ENCODE measurements at places on chromosomes 6 and 20.

GRCh38 chr20:4483486-4483885 is 238.2 kb upstream of the PRND start:
- DNase-seq = no peak

GRCh38 chr20:33630507-33630906 is 31.6 kb upstream of the C20orf144 start:
- DNase-seq = no peak

GRCh38 chr6:40387871-40388264 is 199.3 kb downstream of the LRFN2 start:
- DNase-seq = no peak

GRCh38 chr6:143009851-143010250 is 50.8 kb upstream of the AIG1 start:
- DNase-seq = no peak

GRCh38 chr6:23704479-23705052 is 421.4 kb upstream of the NRSN1 start:
- DNase-seq = no peak

DNA sequence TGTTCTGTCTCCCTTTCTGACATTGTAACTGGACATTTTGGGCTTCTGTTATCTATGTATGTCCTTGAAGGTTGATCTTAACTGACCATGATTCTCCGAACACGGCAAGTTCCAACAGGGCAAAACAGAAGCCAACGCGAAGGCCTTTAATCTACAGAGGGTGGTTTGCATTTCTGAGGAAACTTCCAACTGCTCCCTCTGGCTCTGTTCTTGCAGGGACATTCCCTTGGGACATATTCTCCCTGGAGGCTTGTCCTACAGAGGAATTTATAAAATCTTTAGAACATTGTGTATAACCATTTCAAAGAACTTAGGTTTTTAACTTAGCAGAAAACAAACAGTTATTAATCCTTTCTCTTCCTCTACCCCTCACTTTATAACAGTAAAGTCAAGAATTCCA is 189.0 kb upstream of the CDYL start:
- DNase-seq = no peak

- no peak for DNase-seq
Measured at GRCh38 chr6:141110481-141110880, 1022.2 kb upstream of the GJE1 start.

DNA sequence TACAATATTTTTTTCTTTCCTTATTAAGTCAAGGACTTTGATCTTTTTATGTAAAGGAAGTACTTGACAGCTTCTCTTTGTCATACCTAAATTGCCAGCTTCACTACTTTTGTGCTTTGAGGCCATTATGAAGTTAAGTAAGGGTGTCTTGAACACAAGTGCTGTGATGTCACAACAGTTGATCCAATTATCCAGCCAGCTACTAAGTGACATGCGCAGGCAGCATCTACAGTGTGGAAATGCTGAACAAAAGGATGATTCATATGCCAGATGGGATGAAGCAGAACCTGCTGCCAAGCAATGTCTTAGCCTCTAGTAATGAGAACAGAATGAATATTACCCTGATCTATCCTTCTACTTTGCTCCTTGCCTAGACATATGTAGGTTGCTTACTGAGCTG is 68.3 kb upstream of the TMEM244 start:
- DNase-seq = no peak

DNA sequence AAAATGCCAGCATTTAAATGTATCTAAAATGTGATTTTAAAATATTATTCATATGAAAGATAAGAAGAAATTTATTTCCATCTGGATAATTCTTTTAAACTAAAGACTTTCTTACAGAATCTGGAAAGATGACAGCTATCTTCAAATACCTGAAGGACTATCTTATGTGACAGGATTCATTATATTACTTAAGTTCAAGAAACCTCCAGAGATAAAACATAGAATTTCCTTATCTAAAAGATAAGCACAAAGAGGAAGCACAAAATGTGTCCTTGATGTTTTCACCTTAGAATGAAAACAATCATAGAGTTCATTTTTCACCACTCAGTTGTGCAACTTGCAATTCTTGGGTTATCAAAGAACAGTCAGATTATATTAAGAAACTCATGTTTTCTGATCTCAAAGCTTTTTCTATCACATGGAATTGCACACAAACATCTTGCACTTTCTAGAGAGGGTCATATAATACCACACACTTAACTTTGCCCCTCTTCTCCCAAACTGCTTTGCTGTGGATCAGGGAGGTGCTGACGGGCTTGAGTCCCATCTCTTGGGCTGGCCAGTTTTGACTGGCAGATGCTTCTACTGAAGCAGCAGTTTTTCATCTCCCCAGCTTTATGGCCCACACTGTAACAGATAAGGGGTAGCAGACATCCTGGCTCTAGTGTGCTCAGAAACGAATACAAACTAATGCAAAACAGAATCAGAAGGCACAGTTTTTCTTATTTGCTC is 467.4 kb downstream of the CDC5L start:
- DNase-seq = no peak

GRCh38 chr6:121451250-121451649 is 15.8 kb downstream of the GJA1 start:
- no peak for DNase-seq

Data from activated CD4-positive, CD25-positive, alpha-beta regulatory T cell treated with anti-CD3 and anti-CD28 coated beads, Interleukin-2, amount 50 U/mL, for 72 hours (primary cell).